ENCODE measurements at places on chromosomes 6 and 20. TPM values are rescaled to one million over a fixed set of nuclear protein-coding genes. Genes with fewer than 3 reads are reported as not detected.

APCDD1L gene
- polyA plus RNA-seq, result 19.5 TPM

DNA sequence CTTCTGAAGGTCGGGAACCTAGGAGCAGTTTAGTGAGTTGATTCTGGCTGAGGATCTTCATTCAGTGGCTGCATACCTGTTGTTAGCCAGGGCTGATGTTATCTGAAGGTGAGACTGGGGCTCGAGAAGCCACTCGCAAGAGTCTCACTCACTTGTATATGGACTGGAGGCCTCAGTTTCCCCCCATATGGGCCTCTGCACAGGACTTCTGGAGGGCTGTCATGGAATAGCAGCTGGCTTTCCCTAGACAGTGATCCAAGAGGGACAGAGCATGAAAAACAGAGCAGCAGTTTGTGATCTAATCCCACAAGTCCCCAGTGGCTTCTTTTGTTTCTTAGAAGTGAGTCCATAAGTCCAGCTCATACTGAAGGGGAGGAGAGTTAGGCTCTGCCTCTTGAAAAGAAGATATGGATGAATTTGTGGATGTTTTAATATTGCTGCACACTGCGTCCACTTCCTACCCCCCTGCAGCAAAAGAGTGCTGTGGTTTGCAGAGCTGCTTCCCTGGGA, 623.4 kb downstream of the CDH26 start:
- DNase-seq, result no peak

DNA sequence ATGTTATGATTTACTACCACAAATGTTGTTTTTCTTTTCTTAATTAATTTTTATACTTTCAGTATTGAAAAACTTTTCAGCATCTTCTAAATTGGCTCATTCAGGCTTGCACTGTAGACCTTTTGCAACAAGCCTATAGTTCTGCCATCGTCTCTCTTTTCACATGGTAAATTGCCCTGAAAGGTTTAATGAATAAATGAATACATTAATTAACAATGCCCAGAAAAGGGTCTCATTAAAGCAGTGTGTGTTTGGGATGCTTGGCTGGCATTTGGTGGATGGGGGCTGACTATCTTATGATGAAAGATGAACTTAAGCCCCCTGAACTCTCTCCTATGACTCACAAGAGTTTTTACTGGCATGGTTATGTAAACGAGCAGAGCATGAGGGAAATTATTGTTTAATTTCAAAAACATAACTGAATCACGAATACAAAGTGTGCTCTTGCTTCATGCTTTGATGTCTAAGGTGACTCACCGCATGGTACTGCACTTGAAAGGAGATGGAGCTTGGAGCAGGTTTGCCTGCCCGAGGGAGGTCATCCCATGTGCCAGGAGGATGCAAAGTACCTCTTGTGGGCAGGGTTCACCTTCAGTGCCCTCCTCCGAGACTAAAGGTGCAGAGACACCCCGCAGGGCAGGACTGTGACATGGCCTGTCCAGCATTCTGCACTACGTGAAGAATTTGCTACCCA, 13.8 kb upstream of the PCK1 start:
- no peak for DNase-seq

GMPR gene
- 14.0 TPM for polyA plus RNA-seq

DNA sequence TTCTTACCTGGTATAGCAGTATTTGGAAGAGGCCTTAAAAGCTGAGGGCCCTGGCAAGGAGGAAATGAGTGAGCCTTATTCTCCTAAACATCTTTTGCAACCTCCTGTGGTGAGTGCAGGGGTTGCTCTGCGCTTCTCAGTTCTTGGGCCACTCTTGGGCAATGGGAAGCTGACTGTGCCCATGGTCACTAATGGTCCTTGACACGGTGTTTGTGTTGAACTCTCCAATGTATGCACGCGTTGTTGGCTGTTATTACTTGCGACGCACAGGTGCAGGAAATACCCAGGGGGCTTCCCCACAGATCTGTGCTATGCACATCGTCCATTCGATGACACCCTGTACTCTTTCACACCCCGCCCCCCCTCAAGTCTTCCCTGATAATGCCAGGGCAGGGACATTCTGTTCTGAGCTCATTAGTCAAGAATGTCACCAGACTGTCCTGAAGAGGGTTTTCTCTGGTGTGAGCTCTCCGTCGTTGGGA, 79.7 kb downstream of the EDN1 start:
- DNase-seq, result no peak

CASS4 gene
- polyA plus RNA-seq, result 3.4 TPM

- DNase-seq, result no peak
These were observed 57.4 kb downstream of the B4GALT5 start for GRCh38 chr20:49656304-49656703.

TBXT gene
- not detected for polyA plus RNA-seq

DNA sequence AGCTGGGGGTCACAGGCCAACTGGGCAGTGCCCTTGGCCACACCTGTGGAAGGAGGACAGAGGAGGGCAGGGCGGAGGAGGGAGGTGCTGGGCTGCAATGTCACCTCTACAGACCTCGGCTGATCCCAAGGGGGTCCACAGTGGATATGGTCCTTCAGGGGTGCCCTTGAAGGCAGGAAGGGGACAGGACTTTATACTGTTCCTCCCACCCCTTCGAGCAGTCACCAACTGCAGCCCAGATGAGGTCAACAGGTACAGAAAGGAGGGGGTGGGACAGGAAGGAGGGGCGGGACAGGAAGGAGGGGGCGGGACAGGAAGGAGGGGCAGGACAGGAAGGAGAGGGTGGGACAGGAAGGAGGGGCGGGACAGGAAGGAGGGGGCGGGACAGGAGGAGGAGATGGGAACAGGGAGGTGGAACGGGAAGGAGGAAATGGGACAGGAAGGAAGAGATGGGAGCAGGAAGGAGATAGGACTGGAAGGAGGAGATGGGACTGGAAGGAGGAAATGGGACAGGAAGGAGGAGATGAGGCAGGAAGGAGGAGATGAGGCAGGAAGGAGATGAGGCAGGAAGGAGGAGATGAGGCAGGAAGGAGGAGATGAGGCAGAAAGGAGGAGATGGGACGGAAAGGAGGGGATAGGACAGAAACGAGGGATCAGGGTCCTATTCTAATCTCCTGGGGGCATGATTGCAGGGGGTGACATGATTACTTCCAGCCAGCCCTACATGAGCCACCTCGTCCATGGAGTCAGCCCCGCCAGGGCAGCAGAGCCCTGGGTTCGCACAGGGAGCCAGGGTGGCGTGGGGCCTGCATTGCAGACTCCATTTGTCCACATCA, 19.4 kb upstream of the MRGBP start:
- no peak for DNase-seq

TTLL9 gene
- polyA plus RNA-seq, result 2.2 TPM

GRCh38 chr6:90660931-90661330, 74.1 kb upstream of the MAP3K7 start:
- DNase-seq, result no peak

GRCh38 chr6:65903992-65904391, 197.0 kb upstream of the EYS start:
- no peak for DNase-seq

DNA sequence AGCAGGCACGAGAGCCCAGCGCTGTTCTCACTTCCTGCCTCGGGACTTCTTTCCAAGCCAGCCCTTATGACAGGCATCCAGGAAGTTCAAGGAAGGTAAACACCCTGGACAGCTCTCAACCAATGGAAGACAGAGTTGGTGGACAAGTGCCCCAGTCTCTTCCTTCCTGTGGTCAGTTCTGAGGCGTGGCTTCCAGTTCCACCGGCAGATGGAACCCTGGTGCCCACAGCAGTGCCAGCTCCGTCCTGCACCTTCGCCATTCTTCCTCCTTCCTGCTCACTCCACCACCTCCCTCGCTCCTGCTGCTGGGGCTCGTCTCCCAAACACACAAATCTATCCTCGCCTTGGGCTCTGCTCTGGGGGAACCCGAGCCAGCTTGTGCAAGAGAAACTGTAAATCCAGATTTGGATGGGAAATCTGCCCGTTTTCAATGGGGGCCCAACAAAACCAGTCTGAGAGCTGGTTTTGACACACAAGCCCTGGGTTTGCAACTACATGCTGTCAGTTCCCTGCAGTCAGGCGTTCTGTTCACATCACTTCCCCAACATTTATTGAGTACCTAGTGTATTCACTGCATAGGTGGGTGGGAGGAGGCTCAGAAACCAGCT, 162.7 kb downstream of the GRM4 start:
- no peak for DNase-seq

HELZ2 gene
- polyA plus RNA-seq, result 17.0 TPM

GRCh38 chr6:159935633-159936032, 33.2 kb upstream of the IGF2R start:
- DNase-seq, result no peak

GRCh38 chr6:163786995-163787671, 372.6 kb downstream of the QKI start:
- no peak for DNase-seq

RGS17 gene
- polyA plus RNA-seq, result 2.3 TPM

DNA sequence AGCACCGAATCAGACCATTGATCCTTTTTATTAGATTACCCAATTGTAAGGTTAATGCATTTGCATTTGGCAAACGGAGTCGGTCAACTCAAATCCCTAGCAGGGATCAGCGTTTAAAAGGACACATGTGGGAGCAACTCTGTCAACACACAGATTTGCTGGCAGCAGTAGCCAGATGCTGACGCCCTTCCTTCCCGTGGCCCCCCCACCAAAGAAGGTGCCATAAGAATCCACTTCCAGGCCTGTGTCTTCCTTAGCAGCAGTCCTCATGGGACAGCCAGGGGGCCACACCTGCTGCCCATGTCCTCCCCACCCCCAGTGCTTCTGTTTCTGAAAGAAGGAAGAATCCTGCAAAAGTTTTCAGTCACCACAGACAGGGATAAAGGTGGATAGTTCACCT, 24.5 kb upstream of the MAFB start:
- DNase-seq, result no peak

- no peak for DNase-seq
These were observed 109.0 kb downstream of the ATG5 start for GRCh38 chr6:106216527-106216926.

GRCh38 chr6:49328051-49328744, 134.9 kb downstream of the MMUT start:
- no peak for DNase-seq

GRCh38 chr6:8240301-8240700, 138.0 kb upstream of the EEF1E1 start:
- no peak for DNase-seq

- DNase-seq, result no peak
These were observed 41.1 kb upstream of the GTSF1L start for GRCh38 chr20:43767686-43768474.

DNA sequence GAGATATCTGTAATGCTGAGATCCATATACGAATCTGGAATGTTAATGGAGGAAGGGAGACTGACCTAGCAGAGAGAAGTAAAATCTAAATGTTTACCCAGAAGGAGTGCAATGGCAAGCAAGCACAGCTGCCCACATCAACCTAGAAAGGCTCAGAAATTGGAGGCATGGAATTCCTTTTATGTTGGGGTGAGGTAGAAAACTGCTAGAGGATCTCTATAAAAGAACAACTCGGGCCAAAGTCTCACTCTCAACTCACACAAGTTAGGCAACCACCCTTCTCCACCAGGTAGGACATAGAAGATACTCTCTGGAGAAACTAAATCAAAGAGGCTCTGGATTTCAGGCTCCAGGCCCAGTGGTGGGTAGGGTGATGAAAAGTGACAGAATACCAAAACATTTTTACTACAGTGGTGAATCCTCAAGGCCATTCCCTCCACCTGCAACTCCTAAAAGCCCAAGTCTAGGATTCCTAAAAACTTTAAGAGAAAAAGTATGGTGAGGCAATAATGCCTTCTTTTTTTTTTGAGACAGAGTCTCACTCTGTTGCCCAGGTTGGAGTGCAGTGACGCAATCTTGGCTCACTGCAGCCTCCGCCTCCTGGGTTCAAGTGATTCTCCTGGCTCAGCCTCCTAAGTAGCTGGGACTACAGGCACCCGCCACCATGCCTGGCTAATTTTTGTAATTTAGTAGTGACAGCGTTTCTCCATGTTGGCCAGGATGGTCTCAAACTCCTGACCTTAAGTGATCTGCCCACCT, 9.5 kb upstream of the ADGRG6 start:
- DNase-seq, result no peak

DNA sequence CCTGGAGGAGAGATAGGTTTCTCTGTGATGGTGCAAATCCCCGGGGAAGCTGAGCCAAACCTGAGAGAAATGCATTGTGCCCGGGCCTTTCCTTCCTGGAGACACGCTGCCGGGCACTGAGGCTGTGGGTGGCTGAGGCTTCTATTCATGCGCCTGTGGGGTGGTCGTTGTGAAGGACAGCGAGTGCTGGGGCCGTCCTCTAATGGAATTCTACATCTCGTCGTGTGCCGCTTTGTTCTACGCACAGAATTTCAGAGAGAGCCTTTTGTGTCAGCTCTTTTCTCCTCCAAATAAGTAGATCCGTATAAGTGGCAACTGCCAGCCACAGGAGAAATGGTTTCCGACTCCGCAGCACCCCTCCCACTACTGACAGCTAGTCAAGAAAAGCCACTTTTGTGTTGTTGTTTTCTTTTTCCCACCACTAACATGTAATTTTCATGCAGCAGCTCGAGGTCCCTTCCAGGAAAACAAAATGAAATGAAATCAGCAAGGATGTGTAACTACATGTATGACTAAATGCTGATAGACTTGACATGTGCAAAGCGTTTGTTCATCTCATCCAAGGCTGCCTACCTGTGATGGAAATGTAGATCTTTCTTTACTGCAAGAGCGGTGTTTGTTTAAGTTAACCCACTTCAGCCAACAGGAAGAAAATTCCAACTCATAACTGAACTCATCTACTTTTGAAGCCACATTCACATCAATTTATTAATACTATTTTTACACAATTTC, 26.4 kb upstream of the PXDC1 start:
- DNase-seq, result no peak

DNA sequence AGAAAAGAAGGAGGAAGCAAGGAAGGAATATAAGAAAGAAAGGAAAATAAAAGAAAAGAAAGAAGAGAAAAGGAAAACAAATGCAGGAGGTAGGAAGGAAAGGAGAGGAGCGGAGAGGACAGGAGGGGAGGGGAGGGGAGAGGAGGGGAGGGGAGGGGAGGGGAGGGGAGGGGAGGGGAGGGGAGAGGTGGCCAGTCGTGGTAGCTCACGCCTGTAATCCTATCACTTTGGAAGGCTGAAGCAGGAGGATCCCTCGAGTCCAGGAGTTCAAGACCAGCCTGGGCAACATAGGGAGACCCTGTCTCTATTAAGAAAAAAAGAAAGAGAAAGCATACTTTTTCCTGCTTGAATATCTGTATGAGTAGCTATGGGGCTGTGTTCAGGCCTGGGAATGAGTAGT, 46.4 kb upstream of the GCM1 start:
- no peak for DNase-seq

GRCh38 chr6:125357515-125358256, 55.9 kb upstream of the HDDC2 start:
- DNase-seq, result no peak

CST4 gene
- polyA plus RNA-seq, result not detected

DNA sequence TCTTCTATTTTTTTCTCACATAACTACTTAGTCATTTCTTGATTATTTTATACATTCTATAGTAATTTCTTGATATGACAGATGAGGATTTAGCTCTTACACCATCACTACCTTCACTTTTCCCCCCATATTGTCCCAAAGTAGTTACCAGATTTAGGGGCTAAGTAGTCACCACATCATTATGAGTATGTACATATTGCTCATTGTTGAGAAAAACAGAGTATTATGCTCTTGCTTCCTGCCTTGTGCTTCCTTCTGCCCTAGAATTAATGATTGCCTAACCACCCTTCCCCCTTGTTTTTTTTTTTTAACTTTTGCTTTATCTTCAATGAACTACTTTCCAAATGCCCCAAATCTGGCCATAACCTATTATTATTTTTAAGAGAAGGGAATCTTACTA, 6.8 kb upstream of the HLA-B start:
- DNase-seq, result no peak

GRCh38 chr6:163728442-163729126, 314.1 kb downstream of the QKI start:
- DNase-seq, result no peak

- DNase-seq, result no peak
These were observed 428.4 kb upstream of the CHD6 start for GRCh38 chr20:42046371-42047085.

Data from left renal cortex interstitium (tissue), 4 donors.